ENCODE measurements at places on chromosomes 5 and 9. TPM values are rescaled to one million over a fixed set of nuclear protein-coding genes. Genes with fewer than 3 reads are reported as not detected.

Gene PCDHAC2
- total RNA-seq, result 2.1 TPM

Gene C9orf50
- 1.1 TPM for total RNA-seq

Gene STRBP
- 18.8 TPM for total RNA-seq

Gene CAMK4
- total RNA-seq, result 1.7 TPM

Gene DMRT1
- total RNA-seq, result not detected

Gene CARD6
- total RNA-seq, result 4.3 TPM

Gene FLT4
- total RNA-seq, result 7.0 TPM

Gene DRD1
- 0.12 TPM for total RNA-seq

Gene F2RL1
- total RNA-seq, result 0.10 TPM

Gene PALM2AKAP2
- 2.9 TPM for total RNA-seq

All from ovary (tissue), 10 donors.